ENCODE measurements at places on chromosomes 4 and X.

DNA sequence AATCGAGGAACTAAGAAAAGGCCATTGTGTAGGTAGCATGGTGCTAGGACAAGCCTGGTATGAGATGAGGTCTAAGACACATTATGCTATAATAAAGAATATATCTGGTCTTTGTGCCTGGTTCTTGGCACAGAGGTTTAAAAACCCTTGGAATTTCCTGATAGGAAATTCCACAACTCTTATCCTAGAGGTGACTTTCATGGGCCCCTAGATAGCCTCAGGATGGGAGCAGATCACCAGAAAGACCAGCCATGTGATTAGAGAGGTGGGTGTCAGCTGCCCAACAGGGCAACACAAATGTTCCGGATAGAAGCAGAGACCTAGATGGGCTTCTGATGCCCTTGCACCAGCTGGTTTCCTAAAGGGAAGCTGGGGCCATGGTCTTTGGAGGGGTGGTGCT lies 107.2 kb downstream of the SCD5 start:
- no peak for DNase-seq

DNA sequence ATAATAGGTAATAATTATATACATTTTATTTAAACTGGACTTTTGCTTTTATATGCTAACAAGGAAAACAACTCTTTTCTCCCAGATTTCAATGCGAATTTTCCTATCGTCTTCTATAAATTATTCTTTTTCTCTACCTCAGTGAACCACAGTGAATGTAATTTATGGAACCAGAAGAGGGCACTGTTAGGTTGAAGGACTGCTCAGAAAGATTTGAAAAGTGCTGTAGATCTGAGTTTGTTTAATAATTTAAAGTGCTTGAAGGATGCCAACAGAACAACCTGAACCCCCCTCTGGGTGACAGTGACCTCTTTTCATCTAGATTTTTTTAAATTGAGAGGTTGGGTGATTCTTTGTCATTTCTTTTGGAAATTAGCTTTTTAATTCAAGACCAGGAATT lies 54.9 kb downstream of the PHOX2B start:
- no peak for DNase-seq

DNA sequence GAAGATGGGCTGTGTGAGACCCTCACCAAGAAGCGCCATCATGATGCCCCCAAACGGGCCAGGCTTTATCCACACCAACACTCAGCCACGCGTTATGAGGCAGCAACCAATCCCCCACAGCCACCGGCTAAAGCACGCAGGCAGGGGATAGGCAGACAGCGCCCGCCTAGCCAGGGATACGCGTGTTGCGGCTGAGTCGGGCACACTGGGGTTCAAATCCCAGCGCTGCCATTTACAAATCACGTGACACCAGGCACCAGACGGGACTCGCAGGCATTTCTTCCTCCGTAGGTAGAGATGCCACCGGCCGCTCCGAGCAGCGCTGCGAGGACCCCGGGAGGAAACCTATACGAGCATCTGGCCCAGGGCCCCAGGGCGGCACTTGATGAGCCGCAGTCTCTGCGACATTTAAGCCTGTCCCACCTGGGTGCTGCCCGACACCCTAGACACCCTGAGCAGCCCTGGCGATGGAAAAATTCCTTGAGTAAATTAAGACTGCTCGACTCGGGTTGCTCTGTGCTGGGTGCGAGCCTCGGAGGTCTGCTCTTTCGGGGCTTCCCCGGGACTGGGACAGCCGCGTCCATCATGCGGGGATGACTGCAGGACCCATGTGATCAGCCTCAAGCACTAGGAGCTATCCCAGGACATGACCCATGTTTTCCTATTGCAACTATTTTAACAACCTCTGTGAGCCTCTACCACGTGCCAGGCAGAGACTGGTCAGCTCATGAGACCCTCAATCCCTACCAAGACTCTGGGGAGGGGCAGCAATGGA lies 6.3 kb downstream of the ABLIM2 start:
- no peak for DNase-seq

GRCh38 chr4:138494931-138495330 lies 252.8 kb upstream of the SLC7A11 start:
- DNase-seq: no peak

- no peak for DNase-seq
Observed at GRCh38 chr4:185566425-185566824, 31.1 kb upstream of the PDLIM3 start.

- no peak for DNase-seq
Observed at GRCh38 chr4:9758641-9759317, 22.7 kb upstream of the DRD5 start.

DNA sequence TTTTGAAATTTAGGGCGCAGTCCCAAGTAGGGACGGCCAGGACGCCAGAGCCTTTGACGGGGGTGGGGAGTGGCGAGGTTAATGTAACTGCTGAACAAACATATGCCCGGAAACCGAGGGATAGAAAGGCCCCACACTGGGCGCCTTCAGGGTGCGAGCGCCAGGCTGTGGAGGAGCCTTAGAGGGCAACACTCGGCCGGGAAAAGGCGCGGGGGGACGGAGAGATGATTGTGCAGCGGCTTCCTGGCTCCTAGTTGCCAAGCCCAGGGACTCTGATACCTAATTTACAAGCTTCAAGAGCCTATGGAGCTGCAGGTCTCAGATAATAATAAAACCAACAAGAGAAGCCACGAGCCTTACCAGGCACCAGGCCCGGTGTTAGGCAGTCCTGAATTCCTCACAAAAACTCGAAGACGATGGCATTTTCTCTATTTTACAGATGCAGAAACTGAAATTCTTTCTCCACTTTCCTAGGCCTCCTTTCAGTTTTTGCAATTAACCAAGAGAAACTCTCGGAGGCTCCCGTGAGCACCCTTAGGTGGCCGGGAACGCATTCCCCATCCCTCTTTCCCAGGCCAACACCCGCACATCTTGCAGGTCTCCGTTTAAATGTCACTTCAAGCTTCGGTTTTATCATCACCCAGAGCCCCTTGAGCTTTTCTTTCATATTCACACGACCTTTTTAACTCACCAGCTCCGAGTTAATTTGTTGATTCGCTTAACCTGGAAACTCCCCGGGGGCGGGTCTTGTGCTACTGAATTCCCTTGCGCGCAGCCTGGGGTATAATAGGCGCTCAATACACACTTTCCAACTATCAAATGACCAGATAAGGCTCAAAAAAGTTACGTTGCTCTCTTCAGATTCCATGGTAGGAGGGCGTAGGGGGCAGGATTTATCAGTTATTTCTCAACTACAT lies 6.4 kb upstream of the GSX2 start:
- no peak for DNase-seq

- DNase-seq: no peak
Observed at GRCh38 chr4:25703731-25704388, 48.2 kb downstream of the SLC34A2 start.

DNA sequence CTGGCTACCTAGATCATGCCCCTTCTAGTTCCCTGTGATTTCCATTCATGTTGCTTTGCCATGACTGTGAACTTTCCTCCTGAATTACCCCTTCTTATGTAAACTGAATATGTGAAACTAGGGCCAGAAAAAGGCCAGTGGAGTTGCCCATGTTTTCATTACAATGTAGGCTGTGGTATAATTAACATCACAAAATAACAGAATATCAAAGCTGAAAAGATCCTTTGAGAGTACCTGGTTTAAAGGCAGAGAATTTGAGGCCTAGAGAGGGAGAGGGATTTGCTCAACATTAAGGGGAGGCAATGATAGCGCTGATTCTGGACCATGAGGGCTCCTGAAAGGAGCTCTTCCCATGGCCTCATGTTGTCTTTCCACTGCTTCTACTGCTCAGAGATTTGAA lies 392.2 kb downstream of the OPHN1 start:
- no peak for DNase-seq

DNA sequence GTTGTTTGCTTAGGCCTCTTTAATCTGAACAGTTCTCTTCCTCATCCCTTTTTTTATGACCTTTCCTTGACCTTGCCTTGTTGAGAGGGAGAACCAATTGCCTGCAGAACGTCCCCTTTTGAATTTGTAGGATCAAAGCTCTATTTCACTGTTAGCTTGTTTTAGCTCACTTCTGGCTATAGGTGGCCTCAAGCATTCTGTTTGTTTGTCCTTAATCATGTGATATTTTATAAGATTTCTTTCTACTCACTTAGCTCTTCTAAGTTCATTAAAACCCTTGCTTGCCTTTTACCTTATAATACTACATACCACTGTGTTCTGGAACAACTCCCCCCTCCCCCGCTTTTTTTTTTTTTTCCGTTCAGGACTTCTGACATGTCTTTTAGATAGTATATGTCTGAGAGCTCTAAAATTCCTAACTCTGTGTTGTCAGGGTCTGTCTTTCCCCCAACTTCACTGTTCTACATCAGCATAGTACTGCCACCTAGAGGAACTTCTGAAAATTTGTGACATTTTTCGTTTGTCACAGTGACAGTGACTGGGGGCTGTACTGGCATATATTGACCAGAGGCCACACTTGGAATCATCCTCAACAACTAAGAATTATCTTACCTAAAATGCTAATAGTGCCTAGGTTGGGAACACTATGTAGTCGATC lies 128.5 kb downstream of the LARP7 start:
- no peak for DNase-seq

- DNase-seq: no peak
Observed at GRCh38 chr4:108592674-108592986, 27.7 kb upstream of the RPL34 start.

GRCh38 chrX:154731881-154732280 lies 19.0 kb downstream of the GAB3 start:
- no peak for DNase-seq

GRCh38 chr4:163085085-163085484 lies 81.6 kb downstream of the NAF1 start:
- no peak for DNase-seq

- no peak for DNase-seq
Observed at GRCh38 chr4:76883147-76883546, 14.8 kb downstream of the SOWAHB start.

DNA sequence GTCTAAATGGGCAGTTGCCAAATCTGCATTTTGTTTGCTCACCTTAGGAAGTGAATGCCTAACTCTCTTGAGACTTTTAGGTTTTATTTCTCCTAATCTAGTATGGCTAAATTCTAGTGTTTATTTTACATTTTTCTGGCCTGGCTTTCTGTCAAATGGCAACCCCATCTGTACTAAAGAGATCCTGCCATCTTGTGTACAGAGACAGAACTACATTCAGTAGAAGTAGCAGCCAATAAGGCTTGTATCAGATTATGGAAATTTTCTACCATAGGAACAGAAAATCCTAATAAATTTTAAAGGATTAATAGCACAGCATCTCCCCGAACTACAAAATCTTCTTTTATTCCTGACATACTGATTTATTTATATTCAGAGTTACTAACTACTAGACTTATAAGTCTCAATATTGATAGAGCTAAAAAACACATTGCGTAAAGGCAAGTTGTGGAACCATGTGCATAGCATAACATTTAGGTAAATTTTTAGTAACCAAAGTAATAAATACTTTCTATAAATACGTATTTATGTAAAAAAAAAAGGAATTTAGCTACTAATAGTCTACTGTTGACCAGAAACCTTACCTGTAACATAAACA lies 45.5 kb downstream of the TMEM144 start:
- no peak for DNase-seq

- no peak for DNase-seq
Observed at GRCh38 chrX:21873063-21873775, 17.4 kb downstream of the YY2 start.

- no peak for DNase-seq
Observed at GRCh38 chr4:129545599-129546278, 449.8 kb downstream of the C4orf33 start.

- no peak for DNase-seq
Observed at GRCh38 chrX:109327251-109327650, 154.6 kb downstream of the GUCY2F start.

DNA sequence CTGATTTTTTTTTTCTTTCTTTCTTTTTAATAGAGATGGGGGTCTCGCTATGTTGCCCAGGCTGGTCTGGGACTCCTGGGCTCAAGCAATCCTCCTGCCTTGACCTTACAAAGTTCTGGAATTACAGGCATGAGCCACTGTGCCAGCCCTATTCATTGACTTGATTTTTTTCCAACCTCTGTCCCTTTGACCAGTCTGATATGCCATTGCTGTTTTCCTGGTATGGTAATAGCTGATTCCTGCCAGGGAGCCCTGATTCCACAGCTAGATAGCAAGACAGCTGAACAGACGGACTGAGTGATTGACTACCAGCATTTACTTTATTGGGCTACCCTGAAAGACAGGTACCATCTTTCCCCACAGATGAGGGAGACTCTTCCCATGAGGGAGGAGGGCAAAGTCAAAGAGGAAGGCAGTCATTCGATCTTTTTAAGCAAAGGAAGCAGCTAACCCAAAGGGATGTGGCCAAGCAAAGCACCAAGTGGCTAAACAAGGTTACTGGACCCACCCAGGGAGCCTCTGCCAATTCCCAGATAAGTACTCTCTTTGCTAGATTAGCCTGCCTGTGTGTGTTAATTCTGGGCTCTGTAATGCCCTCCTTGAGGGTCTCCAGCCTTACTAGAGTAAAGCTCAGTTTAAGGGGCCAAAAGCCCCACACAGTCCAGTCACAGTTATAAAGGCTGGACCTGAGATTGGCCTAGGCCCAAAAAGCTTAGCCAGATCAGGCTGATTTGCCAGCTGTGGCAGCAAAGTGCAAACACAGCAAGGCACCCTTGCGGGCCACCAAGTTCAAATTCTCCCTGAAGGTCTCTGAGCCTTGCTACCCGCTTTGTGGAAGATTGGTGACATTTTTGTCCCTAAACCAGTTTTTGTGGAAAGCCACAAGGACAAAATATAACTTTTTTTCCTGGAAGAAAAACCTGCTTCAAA lies 192.4 kb upstream of the GPC4 start:
- no peak for DNase-seq

- DNase-seq: no peak
Observed at GRCh38 chr4:39295784-39296183, 70.4 kb downstream of the RFC1 start.

- no peak for DNase-seq
Observed at GRCh38 chr4:188839704-188840103, 700.5 kb downstream of the TRIML1 start.

All from KG1 (cell line).